ENCODE measurements at places on chromosomes 6 and 20. TPM values are rescaled to one million over a fixed set of nuclear protein-coding genes. Genes with fewer than 3 reads are reported as not detected.

Gene TRPC4AP
- total RNA-seq, result 68.9 TPM

Gene TINAG
- not detected for total RNA-seq

Gene XKR7
- total RNA-seq, result 0.02 TPM

Gene CST2
- total RNA-seq, result not detected

Gene TSPO2
- not detected for total RNA-seq

Gene CTCFL
- not detected for total RNA-seq

Gene CRYBG1
- total RNA-seq, result not detected

Gene ULBP1
- total RNA-seq, result 0.99 TPM

GRCh38 chr20:16684416-16684815 is 45.4 kb upstream of the SNRPB2 start:
- no peak for DNase-seq

DNA sequence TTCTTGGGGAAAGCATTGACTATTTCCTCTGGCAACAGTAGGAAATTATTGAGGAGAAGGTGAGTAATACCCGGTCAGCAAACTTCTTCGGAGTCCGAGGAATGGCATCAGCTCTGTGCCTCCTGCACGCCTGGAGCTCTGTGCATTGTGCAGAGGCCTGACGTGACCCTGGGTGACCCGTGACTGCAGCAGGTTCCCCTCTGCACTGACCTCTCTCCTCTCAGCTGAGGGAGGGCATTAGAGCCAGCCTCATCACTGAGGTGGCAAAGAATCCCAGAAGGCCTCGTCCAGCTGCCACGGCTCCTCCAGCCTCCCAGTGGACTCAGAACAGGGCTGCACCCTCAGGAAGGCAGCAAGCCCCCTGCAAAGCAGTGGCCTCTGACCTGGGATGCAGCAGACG is 502.9 kb downstream of the CD83 start:
- no peak for DNase-seq

GRCh38 chr6:25384967-25385366 is 105.8 kb downstream of the CARMIL1 start:
- DNase-seq, result no peak

GRCh38 chr20:707451-708110 is 32.0 kb upstream of the SCRT2 start:
- DNase-seq, result no peak

DNA sequence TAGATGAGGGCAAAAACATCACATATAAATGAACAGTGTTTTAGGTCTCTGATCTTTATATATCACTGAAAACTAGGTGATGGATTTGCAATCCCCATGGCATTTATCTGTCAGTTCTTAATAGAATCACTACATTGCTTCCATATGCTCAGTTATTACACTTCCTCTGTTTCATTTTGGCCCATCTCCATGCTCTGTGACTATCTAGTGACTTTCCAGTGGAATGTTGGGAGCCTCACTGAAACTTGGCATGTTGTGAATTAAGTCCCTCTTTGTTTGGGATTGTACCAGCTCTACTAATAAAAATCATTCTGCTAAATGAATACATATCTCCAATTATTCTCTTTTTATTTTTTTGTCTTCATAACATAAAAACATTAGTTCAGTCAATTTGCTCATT is 226.1 kb upstream of the CEP162 start:
- DNase-seq, result no peak

GRCh38 chr20:19048995-19049501 is 163.4 kb upstream of the SLC24A3 start:
- no peak for DNase-seq

DNA sequence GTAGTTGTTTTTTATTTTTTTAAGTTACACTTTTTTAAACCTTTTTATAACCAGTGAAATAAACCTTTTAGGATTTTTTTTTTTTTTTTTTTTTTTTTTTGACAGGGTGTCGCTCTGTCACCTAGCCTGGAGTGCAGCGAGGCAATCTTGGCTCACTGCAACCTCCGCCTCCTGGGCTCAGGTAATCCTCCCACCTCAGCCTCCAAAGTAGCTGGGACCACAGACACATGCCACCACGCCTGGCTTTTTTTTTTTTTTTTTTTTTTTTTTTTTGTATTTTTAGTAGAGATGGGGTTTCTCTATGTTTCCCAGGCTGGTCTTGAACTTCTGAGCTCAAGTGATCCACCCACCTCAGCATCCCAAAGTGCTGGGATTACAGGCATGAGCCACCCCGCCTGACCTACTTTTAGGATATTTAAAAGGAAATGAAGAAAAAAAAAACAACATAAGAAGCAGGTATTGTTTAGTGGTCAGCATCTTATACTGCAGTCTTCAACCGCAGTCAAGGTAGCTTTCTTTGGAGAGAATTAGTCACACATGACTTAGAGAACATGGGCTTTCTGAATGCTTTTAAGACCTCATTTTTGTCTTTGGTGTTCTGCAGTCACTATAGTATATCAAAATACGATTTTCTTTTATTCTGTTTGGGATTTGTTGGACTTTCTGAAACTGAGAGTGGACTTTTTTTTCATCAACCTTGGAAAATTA is 1.6 kb downstream of the POLR1H start:
- DNase-seq, result no peak

DNA sequence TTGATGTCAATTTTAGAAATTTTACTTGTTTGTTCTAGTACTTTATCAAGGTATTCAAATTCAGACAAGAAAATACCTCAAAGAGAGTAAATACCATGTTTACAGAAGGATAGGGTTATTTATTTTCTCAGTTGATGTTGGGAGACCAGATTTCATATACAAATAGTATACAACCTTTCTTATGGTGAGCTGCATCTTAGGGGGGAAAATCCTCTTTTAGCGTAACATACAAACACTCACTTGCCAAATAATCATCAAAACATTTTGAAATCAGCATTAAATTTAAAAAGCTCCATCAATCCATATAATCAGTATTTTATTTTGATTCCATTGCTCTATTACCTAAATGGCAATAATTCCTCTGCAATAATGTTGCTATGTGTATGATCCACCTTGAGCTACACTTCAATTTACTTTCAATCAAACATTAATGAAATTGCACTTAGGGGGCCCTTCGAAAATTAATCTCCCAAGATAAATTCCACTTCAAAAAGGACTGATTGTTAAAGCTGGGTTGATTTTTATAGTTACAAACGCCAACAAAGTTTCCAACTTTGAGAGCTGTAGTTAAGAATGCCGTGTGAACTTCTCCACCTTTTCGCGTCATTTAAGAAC is 2.2 kb downstream of the NKX2-4 start:
- no peak for DNase-seq

DNA sequence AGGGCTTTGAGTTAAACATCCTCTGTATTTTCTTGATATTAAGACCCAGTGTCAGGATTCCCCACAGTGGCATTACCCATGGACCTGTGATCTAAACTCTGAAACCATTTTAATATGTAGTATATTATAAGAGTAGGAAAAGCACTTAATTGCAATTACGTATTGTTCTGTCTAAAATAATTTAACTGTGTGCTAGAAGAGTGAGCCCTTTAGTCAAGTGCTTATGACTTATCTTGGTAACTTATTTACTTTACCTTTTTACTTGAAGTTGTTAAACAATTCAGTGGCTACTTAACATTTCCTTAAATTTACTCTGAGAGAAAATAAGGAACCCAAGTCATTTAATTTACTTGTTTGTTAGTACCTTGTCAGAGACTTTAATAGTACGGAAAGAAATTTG is 173.6 kb downstream of the CDKAL1 start:
- DNase-seq, result no peak

DNA sequence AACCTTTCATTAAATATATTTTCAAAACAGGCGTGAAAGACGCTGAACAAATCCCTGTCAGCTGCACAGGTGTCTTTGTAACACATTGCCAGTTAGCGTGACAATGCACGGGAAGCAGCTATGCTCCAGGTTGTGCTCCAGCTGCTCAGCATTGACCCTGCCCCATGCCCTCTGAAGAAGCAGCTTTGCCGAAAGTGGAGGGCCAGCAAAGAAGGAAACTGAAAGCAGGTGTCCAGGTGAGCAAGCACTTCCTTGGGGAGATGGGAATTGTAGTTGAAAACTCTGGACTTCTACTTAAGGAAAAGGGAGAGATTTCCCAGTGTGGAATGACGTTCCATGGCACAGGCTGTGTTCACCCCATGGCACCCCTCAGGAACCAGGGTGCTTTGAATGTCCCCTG is 125.7 kb downstream of the TTLL2 start:
- DNase-seq, result no peak

DNA sequence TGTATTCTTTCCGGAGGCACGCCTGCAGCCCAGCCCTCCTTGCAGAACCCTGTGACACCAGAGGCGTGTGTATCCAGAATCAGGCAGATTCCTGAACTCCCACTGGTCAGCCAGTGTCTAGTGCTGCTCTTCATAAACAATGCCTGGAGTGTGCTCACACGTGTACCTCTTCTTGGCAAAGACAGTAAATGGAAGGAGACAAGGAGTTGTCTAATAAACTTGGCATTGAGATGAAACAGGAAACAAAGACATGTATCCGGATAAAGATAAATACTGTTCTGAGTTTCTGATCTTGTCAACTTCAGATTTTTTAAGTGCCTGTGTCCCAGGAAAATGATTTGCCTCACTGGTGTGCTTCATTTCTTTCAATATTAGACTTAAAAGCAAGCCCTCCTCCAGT is 1.7 kb downstream of the RPS6KA2 start:
- DNase-seq, result no peak

DNA sequence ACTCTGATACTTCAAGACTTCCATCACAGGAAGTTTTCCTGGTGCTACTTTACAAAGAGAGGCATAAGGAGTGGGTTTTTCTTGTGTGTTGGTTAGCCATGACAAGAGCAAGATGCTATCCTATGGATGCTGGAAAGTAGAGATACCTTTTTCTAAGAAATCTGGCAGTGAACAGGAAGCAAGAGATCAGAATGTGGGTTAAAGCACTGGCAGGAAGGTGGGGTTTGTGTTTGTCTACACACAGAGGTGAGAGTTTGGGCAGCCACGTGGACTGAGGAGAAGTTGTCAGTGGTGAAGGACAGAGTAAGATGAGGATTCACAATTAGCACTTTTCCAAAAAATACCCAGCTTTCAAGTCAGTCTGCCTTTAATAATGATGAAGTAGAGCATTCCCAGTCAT is 17.9 kb downstream of the SLC2A12 start:
- no peak for DNase-seq

GRCh38 chr6:25637211-25637610 is 14.8 kb upstream of the SCGN start:
- no peak for DNase-seq

DNA sequence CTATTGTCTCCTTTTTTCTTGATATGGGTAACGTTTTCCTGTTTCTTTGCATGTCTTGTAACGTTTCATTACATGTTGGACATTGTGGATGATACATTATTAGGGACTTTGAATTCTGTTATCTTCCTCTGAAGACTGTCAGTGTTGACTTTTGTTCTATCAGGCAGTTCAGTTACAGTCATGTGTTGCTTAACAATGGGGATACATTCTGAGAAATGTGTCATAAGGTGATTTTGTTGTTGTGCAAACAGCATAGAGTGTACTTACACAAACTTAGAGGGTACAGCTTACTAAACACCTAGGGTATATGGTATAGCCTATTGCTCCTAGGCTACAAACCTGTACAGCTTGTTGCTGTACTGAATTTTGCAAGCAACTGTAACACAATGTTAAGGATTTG is 64.7 kb downstream of the AK9 start:
- no peak for DNase-seq

DNA sequence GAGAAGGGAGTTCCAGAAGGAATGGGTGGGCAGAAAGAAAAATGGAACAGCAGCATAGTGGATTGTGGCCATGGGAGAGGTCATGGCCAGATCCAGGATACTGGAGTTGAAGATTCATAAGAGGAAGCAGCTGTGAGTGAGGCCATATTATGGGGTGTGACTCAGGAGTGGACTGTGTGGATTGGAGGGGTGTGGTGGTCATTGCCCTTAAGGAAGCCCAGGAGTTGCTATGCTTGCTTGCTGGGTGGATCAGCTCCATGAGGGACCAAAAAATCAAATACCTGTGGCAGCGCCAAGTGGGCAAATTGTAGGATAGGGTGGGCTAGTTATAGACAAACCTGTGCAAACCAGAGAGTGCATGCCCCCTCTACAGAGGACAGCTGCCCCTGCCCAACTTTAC is 18.3 kb downstream of the LRRC1 start:
- no peak for DNase-seq

All from SJCRH30 (cell line).